ENCODE measurements at places on chromosomes 11 and 22.

DNA sequence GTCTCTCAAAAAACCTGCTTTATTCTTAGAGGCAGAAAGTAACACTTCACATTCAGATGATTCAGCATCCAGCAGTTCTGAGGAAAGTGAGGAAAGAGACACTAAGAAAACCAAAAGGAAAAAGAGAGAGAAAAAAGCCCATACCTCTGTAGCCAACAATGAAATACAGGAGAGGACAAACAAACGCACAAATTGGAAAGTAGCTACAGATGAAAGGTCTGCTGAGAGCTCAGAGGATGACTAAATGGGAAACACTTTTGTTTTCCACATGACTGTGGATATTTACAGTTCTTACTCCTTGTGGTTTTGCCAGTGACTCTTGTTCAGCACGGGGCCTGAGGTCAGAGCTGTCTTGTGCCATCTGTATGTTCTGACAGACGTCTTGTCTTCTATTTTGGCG is 3.8 kb downstream of the TIMM8B start:
- DNase-seq = no peak

DNA sequence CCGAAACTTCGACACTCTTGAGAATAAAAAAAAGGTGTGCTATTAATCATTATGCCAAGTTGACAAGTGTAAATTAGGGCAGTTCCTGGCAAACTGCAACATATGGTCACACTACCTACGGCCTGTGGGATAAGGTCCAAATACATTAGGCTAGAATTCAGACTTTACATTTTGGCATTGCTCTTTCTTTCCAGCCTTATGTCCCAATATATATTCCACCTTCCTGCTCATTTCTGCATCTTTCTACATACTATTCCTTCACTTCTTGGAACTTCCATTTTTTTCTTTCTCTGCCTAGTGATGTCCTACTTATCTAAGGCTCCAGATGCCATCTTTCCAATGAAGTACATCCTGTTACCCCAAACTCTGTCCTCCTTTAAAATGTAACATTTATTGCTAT is 577.2 kb downstream of the LRRC4C start:
- DNase-seq = no peak

- DNase-seq = no peak
These were observed 67.8 kb downstream of the RBFOX2 start for GRCh38 chr22:35960854-35961253.

DNA sequence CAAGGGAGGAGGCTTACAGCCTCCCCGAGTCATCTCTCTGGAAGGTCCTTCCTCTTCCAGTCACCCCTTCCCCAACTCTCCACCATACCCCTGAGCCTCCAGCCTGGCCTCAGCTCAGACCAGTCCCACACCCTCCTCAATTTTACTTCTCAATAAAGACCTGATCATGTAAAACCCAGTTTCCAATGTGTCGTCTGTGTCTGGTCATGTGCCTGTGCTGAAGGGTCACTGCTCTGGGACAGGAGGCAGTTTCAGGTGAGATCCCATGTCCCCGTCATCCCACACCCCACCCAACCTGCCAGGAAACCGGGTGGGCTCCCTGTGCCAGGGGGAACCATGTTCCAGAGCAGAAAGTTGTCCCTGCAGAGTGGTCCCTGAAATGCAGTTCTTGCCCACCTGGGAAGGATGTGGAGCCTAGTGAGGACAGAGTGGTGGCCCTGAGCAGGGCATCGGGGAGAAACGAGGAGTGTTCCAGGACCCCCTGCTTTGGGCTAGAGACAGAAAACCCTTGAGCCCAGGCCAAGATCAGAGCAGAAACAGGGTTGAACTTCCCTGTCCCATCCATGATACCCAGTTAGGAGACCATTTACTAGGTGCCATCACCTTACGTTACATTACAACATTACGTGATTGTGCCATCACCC is 19.4 kb downstream of the IGLL5 start:
- no peak for DNase-seq

DNA sequence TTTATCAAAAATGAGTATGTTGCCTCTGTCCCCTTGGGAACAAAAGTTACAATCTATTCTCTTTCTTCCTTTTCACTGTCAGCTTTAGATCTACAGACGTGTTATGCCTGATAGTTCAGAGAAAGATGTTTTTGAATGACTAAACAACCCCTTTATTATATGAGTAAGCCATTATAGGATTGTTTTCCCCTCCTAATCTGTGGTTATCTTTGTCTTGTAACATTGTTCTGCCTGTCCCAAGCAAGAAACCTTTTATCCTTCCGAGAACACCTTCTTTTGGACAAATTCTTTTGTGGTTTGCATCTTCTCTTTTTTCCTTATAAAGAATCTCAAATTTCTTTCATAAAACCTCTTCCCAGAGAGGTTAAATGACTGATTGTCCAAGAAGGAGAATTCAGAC is 208.4 kb downstream of the DDX10 start:
- DNase-seq = no peak

GRCh38 chr11:121293288-121293594 is 670 bp downstream of the SC5D start:
- no peak for DNase-seq

- no peak for DNase-seq
These were observed 1.1 kb upstream of the TTLL1 start for GRCh38 chr22:43090130-43090789.

DNA sequence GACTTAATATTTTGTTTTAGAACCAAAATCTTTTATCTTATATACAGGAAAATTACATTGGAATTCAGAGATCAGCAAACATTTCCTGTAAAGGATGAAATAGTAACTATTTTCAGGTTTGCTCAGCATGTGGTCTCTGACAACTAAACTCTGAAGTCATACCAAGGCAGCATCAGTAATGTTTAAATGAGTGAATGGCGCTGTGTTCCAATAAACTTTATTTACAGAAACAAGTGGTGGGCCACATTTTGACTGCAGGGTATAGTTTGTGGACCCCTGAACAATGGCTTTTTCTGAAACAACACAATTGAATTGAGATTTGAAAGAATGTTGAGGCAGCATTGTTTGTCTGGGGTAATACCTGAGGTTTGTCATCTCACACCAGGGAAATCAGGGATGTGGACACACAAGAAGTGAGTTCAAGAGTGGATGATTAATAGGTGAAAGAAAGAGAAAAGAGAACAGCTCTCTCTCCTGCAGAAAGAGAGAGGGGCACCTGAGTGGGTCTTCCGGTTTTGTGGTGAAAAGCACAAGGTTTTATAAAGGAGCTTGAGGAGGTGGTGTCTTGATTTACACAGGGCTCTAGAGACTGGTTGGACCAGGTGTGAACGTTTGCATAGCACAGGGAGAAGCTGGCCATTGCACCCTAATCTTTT is 113.5 kb upstream of the VPREB1 start:
- DNase-seq = no peak

DNA sequence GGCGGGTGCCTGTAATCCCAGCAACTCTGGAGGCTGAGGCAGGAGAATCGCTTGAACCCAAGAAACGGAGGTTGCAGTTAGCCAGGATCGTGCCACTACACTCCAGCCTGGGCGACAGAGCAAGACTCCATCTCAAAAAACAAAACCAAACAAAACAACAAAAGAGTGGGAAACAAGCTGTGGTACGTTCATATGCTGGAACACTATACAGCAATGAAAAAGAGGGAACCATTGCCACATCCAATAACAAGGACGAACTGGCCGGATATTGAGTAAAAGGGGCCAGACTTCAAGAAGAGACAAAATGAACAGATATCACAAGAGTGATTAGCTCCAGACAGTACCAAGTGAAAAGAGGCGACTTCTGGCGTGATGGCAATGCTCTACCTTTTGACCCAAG is 4.9 kb downstream of the MACROD1 start:
- no peak for DNase-seq

GRCh38 chr11:74037309-74037708 is 28.4 kb upstream of the UCP3 start:
- no peak for DNase-seq

DNA sequence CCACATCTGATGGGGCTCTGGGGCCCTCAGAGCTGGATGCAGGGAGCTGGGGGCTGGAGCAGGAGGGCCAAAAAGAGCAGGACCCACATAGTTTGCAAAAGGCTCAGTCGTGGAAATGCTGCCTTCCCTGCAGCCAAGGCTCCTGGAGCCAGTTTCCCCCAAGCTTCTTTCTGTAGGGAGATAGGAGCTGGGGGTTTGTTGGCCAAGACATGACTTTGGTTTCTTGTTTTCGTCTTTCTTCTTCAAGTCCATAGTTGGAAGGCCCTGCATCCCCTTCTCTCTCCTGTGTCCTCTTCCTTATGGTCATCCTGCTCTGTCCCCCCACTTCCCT is 36.3 kb downstream of the IGF2 start:
- DNase-seq = no peak

- no peak for DNase-seq
These were observed 304.3 kb upstream of the NCAM1 start for GRCh38 chr11:112656772-112657428.

- no peak for DNase-seq
These were observed 1.5 kb downstream of the TBC1D10A start for GRCh38 chr22:30325065-30325720.

DNA sequence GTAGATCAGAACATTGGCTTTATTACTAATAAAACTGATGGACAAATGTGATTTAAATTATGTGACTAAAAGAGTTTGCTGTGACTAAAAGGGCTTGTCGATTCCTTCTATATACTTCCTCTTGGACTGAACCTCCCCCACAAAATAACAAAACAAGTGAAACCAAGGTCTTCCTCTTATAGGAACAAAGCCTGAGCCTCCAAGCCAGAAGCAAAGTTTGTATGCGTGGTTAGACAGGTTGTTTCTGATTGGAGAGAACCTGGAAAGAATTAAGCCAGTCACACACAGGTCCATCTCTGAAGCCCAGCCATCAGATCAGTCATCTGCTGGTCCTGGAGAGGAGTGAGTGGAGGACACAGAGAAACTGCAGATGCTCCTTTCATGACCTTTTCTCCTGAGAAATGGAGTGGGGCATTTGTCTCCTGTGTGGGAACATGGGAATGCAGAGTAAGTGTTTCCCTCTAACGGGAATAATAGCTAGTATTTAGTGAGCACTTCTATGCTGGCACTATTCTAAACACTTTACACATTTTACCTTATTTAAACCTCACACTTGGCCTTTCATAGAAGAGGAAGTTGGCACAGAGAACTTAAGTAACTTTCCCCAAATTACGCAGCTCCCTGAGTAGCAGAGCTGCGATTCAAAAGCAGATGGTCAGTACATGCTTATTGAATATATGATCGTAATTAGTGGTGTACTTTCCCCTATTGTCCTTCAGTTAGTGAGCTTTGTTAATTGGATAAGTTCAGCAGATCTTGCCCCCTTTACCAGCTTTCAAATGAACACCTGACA is 77.1 kb downstream of the UVRAG start:
- DNase-seq = no peak

DNA sequence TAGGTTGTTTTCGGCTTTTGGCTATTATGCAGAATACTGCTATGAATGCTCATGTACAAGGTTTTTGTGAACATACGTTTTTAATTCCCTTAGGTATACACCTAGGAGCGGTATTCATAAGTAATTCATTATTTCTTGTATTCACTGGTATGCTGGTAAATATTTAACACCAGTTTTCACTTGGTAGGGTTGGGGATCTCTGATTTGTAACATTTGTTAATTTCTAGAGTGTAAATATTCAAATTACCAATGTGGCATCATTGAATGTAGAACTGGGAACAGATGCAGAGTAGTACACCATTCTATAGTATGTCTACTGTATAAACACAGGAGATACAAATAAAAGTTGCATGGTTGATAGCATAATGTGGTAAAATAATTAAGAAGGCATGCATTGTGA is 16.3 kb downstream of the GVQW3 start:
- DNase-seq = no peak

DNA sequence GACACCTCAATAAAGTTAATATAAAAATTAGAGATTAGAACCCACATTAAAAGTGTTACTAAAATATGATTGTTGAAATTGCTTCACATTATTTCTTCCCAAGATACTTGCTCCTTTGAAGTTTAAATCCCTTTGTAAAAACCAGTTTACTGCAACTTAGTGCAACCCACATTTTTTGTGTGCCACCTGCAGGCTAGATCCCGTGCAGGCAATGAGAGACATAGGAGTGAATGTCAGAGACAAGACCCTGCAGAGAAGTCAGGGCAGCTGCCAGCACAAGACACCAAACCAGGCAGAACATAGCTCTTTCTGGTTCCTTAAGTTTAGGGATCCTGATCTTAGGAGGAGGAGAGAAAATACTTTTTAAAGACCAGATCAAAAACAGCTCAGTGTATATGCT is 142.8 kb upstream of the MTNR1B start:
- no peak for DNase-seq

- no peak for DNase-seq
These were observed 18.9 kb downstream of the GDPD5 start for GRCh38 chr11:75506827-75507226.
